Activated CD8-positive, alpha-beta memory T cell treated with anti-CD3 and anti-CD28 coated beads, Interleukin-2, amount 50 U/mL, for 4 hours (primary cell): ENCODE measurements at places on chromosomes 11 and 22.

GRCh38 chr11:118232659-118233058, 7.8 kb upstream of the JAML start:
- peak; percentile 59 for DNase-seq

GRCh38 chr22:37137903-37138665, 11.6 kb downstream of the IL2RB start:
- no peak for DNase-seq

GRCh38 chr11:87353771-87354345, 316.1 kb downstream of the TMEM135 start:
- no peak for DNase-seq

DNA sequence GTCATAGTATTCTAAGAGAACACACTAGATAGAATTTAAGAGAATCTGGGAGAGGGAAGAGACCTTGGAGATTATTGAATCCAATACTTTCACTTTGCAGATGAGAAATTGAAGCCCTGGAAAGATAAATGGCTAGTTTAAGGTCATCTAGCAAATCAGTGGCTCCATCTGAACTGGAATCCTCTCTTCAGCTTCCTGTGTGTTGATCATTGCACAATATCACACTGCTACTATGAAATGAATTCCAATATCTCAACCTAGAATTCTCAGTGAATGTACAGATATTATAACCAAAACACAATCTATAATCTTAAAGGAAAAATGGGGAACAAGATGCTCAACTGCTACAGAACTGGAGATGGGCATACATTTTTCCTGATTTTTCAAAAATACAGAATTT, 44.1 kb downstream of the DCUN1D5 start:
- DNase-seq, result no peak
